ENCODE measurements at places on chromosomes 2 and 18.

DNA sequence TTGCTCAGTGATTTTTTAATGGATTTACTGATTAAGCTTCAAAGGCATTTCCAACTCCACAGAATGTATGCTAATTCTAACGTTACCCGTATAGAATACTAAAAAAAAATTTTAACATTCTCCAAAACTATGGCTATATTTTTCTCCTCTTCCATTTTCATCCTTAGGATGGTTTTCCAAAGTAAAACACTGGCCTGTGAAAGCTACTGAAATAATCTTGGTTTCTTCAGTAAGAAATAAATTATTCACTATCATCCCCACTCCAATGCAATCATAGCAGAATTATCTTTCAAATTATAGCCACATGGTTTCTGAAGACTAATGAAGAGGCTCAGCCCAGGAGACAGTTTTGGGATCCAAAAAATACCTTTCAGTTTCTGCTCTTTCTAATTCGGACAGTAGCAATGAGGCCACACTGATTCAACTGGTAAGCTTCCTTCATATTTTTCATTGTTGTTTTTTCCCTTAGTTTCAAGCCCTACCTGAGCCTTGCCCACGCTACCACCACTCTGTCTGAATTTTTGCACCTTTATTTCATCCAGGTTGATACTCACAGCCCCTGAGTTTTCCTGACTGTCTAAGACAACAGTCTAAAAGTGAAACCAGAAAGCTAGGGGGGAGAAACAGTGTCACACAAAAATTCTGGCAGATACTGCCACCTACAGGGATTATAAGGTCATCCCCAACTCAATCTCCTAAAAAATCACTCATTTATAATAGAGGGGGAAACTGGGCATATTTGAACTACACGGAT lies 887.9 kb downstream of the NRXN1 start:
- DNase-seq, result no peak

DNA sequence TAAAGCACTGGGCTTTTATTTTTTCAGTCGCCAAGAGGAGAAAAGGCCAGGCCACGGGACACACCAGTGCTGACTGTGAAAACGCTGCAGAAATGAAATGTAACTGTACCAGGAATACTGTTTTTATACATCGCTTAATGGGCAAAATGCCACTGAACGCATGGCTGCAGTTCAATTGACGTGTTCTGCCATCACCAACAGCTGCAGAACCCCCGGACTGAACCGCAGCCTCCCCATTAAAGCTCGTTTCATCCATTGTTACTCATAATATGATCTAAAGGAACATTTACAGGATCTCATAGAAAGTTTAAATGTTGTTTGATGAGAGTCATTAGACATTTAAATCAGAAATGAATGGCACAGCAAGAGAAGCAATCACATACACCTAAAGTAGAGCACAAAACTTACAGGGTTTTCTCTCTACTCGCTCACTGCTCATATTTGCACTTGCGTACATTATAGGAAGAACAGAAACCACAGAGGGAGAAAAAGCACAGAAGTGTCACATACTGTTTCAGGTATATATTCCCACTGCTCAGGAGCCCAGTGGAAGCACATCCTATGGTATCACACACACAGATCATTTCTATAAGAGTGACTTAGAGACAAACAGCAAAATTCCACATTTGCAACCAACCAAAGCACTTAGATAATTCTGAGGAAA lies 35.3 kb downstream of the TCF4 start:
- no peak for DNase-seq

- no peak for DNase-seq
Measured at GRCh38 chr2:118443596-118443995, 355.3 kb downstream of the INSIG2 start.

DNA sequence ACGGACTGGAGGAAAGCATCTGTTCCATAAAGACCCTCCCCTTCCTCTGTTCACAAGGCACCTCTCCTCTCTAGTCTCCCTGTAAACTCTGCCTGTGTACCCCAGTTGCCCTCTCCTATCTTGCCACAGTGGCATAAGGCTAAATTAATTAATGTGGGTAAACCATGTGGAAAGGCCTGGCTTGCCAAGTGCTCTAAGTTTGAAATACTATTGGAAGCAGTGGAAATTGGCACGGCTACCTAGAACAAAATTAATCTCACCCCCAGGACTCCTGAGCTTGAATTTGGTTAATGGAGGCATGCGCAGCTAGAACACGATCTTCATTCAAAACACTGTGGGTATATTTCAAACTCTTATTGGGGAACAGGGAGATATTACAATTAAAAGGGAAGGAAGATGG lies 19.2 kb upstream of the SLC14A2 start:
- DNase-seq, result no peak

DNA sequence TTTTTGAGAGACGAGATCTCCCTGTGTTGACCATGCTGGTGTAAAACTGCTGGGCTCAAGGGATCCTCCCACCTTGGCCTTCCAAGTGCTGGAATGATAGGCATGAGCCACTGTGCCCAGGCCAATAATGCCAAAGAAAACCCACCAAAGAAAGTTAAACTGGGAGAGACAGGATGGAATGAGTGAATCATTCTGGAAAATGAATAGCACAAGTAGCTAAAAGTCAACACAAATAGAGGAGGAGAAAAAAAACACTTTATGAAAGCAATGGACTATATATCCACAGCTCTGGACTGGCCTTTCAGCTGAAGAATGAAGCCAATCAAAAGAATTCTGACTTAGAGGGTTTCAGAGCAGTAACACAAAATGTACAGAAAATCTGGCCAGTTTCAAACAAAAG lies 23.9 kb downstream of the IAH1 start:
- no peak for DNase-seq

GRCh38 chr2:1990724-1991123 lies 246.4 kb upstream of the PXDN start:
- no peak for DNase-seq

- DNase-seq, result peak; percentile 92
Measured at GRCh38 chr2:74922592-74923227, 35.7 kb upstream of the POLE4 start.

DNA sequence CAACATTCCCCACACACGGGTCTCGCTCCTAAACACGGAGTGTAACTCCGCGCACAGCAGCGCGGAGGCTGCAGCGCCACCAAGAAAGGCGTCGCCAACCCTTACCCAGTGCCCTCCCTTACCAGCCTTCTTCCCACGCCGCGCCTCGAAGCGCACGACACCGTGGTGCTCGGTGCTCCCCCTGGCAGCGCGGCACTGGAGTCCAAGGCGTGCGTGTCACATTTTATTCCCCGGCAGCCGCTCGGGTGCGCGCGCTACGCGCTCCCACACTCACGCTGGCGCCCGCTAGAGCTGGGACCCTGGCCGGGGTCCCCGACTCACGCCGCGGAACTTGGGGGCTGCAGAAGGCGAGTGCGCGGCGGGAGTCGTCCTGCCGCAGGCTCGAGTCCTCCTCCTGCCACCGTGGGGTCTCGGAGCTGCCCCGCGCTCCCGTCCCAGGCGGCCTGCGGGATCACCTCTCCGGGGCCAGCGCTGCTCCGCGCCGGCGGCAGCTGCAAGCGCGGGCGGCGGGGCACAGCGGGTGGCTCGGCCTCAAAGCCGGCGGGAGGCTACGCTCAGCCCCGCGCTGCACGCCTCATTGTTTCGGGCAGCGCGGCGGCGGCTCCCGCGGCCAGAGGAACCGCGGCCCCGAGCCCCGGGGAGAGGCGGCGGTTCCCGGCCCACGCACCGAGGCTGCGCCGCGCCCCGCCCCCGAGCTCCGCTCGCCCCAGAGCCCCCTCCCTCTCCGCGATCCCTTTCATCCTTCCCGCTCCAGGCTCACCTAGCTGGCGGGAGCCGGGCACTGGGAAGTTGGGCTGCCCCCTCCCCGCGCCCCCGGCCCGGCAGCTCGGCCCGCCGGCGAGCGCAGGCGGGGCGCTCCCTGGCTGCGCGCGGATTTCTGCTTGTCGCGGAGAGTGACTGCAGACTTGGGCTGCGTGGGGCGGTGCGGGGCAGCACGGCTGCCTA lies at the start of gene ST6GAL2:
ST6GAL2 (minus strand) TSS at position 197 of the 945 bp plus-strand sequence. CDS start 42,190 bp downstream, outside the sequence.
- no peak for DNase-seq

DNA sequence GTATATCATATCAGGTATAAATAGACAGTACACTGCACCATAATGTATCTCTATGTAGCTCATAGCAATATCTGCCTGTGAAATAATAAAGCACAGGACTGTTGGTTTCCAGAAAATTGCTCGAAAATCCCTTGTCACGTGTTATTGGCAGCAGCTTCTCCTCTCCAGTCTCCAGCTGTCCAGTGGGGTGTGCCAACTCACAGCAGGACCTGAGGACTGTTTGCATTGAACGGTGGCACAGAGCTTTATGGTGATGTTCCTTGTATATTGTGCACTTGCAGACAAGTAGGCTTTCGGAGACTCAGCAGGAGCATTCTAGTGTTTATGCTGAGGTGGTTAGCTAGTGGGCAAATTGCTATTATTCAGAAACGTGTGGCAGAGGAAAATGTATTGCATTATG lies 182.2 kb upstream of the ATP5MC3 start:
- DNase-seq, result no peak

GRCh38 chr2:8320311-8321066 lies 361.4 kb upstream of the ID2 start:
- no peak for DNase-seq

DNA sequence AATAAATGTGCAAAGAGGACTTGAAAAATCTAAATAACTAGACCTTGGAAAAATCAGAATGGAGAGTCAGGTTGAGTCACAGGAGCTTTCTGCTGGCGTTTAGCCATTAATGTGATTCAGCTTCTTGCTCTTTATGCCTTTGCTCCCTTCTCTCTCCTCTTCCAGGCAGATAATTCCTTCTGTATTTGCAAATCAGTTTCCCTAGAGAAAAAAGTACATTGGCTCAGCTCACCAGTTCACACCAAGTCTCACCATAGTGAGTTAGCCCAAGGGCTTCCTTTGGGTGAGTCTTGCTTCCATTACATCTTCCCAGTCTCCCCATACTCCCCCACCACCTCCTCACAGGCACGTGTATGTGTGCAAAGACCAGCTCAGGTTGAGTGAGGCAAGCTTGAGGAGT lies 73.6 kb downstream of the CYBRD1 start:
- no peak for DNase-seq
